GM03348 (cell line): ENCODE measurements at places on chromosomes 7 and 10.
A peak's percentile ranks its signal among the peaks of the same experiment; 100 is the strongest.

DNA sequence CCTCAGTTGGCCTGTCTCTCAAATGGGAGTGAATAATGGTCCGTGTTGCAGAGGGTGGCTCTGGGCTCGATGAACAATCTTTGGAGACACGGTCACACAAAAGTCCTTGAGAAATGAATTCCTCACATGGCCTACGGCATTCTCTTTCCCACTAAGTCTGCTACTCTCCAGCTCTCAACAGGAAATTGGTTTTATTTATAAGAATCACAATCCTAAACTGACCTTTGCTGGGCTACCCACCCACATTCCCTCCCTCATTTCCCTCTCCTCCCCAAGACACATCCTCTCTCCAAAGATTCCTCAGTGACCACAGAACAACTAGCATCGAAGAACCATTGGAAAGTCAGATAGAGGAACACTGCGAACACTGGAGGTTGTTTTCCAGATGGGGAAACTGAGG, 4.7 kb downstream of the AFAP1L2 start:
- no peak for DNase-seq

GRCh38 chr7:158267742-158268435, 319.7 kb downstream of the PTPRN2 start:
- no peak for DNase-seq

GRCh38 chr10:71965623-71966022, 1.4 kb downstream of the CHST3 start:
- DNase-seq: no peak

DNA sequence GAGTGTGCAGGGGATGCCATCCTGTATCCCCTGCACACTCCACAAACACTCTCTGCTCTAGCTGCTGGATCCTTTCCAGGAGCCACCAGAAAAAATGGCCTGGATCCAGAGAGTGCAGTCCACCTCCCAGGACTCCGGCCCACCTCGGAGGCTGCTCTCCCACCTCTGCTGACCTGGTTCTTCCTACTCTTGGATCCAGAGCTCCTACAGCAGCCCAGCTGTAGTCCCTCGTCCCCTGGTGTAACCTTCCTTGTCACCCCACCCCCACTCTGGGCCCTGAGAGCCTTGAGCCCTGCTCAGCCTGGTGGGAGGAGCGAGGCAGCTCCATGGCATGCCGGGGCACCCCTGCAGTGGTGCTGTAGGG, 54.4 kb downstream of the GOLGA7B start:
- DNase-seq: no peak

GRCh38 chr7:140238778-140239652, 62.2 kb upstream of the KDM7A start:
- DNase-seq: no peak

DNA sequence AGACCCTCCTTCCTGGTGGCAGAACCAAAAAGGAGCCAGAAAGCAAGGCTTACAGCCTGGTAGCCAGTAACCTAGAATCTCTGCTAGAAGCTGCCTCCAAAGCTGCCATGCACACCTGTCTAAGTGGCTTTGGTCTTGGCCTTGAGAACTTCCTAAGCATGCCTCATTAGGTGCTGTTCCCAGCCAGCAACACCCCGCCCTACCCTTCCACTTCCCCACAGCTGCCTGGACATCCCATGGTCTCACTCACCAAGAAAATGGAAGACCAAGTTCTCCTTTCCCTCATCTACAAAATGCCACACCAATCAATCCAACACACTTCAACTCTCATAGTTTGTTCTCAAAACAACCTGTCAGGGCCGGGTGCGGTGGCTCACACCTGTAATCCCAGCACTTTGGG, 4.2 kb downstream of the PSAP start:
- no peak for DNase-seq

DNA sequence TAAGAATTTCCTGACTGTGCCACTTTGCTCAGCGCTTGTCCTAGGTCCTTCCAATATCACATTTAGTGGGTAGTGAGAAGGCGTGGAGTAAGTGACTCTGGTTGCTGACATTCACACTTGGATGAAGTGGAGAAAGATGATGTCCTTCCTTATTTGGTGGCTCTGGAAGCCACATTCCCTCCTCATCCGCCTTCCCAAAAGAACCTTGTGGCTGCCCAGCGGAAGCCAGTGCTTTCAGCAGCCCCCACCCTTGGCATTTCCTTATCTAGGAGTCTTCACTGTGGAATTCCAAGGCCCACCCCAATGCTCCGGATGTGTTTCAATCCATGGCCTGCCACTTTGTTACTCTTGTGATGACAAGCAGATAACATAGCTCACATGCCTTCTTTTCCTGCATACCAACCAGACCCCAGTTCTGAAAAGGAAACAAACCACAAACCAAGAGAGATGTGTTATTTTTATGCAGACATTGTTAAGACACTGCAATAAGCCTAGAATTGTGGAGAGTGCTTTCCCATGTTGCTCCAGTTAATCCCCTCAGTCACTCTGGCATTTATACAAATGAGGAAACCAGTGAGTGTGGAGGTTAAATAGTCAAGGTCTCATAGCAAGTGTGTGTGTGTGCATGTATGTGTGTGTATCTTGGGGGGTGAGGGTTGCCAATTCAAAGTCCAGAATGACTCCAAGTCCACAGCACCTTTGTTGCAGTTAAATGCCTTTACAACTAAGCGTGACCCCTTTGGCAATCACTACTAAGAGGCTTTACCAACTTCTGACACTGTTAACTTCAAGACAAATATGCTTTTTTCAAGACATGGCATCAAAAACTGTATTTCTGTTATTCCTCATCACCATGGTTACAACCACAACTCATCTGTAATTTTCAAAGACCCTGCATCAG, 10.3 kb upstream of the ANKRD1 start:
- peak; percentile 88 for DNase-seq

DNA sequence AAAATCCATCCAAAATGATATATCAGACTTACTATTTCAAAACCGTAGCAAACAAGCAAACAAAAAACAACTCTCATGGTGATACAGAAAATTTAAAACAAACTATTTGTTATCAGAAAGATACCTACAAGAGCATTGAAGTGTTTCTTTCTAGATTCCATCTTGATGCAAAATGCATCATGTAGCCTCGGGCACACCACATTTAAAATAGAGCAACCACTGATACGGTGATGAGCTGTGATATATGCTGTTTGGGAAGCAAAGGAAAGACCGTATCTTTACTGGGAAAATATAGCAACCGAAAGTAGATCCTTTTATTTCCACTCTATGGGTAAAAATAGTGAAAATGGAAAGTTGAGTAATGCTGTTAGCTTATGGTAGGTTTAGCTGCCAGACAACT, 892.0 kb downstream of the GATA3 start:
- no peak for DNase-seq

GRCh38 chr7:155458111-155458877, at the start of gene EN2:
EN2 (plus strand) TSS chr7:155458129; CDS start chr7:155458378, 249 bp downstream.
- no peak for DNase-seq

GRCh38 chr10:113788604-113789083, 37.2 kb downstream of the PLEKHS1 start:
- DNase-seq: peak; percentile 86

- no peak for DNase-seq
Measured at GRCh38 chr10:72472306-72472705, 117.6 kb upstream of the DNAJB12 start.

- DNase-seq: no peak
Measured at GRCh38 chr7:47419471-47419870, 162.4 kb downstream of the TNS3 start.

- no peak for DNase-seq
Measured at GRCh38 chr7:657565-658119, 68.9 kb upstream of the DNAAF5 start.

- no peak for DNase-seq
Measured at GRCh38 chr10:114095559-114096337, 52.1 kb downstream of the ADRB1 start.

DNA sequence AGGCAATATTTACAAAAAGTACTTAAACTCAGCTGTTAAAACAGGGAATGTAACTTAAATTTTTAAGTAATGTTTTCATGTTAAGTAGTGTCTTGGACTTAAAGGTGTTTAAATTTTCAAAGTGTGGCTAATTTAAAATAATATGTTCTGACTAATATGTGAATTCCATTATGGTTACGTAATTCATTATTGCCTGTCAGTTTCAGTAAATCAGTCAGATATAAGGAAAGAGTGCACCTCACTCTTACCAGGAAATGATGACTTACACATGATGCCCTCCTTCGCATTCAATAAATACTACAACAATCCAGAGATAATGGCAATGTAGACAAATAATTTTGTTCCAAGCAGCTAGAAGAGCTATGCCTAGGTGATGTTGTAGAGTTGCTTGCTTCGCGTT, 69.0 kb upstream of the WNT16 start:
- DNase-seq: no peak

GRCh38 chr7:96414931-96415292, 93.0 kb upstream of the SLC25A13 start:
- DNase-seq: peak; percentile 54

GRCh38 chr10:131928248-131929095, 27.7 kb downstream of the PPP2R2D start:
- DNase-seq: no peak

GRCh38 chr7:152907042-152907761, 147.7 kb downstream of the ACTR3B start:
- DNase-seq: no peak

DNA sequence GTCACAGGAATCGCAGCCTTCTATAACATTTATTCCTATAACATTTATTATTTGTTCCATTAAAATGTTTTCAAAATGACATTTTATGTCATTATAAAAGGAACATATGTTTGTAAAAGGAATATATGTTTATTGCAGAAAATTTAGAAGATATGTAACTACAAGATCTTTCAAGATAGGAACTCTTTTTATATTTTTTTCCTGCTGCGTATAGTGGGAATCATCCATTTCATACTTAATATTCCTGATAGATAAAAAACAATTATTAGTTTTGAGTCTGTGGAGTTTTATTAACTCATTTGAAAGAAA, 55.6 kb downstream of the CCNY start:
- no peak for DNase-seq

GRCh38 chr10:114982989-114983388, 45.0 kb downstream of the TRUB1 start:
- no peak for DNase-seq

DNA sequence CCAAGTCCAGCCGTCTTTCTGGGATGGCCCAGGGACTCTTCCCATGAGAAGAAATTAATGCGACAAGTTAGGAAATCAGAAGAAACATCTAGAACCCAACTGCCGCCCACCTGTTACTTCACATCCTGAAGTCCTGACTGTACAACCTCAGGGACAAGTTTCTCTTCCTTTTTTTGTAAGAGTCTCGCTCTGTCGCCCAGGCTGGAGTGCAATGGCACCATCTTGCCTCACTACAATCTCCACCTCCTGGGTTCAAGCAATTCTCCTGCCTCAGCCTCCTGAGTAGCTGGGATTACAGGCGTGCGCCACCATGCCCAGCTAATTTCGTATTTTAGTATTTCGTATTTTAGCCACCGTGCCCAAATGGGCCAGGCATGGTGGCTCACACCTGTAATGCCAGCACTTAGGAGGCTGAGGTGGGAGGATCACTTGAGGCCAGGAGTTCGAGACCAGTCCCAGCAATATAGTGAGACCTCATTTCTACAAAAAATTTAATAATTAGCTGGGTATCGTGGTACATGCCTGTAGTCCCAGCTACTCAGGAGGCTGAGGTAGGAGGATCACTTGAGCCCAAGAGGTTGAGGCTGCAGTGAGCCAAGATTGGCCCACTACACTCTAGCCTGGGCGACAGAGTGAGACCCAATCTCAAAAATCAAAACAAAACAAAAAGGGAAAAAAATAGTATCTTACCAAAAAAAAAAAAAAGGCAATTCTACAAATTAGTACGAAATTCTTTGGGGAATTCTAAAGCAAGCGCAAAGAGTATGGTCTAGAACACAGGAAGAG, 20.8 kb downstream of the LAT2 start:
- DNase-seq: no peak

DNA sequence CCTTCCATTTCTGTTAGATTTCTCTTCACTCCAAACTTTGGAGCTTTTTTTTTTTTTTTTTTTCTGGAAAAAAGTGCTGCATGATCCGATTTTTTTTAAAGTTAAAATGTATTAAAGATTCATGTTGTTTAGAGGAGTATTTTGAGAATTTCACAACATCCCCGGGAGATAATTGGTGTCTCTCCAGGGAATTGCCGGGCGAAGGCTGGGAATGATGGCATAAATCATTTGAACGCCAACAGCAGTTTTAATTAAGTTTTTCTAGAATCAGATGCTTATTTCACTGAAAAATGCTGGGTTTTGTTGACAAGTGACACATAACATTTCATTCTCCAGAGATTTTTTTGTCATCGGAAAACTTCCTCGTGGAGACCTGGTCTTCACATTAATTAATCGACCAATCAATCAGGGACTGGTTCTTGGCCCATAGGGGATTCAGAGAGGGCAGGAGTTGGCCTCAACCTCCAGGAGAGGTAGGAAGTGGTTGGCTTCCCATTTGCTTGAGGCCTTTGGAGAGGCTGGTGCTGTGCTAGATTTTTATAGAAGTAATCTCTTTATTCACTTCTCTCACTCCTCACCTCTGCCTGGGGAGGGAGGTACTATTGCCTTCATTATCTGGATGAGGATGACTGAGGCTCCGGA, 439.4 kb downstream of the TYW1 start:
- DNase-seq: no peak

GRCh38 chr7:1611708-1612241, 41.9 kb upstream of the PSMG3 start:
- peak; percentile 90 for DNase-seq

GRCh38 chr7:146652176-146652575, 535.6 kb downstream of the CNTNAP2 start:
- no peak for DNase-seq

DNA sequence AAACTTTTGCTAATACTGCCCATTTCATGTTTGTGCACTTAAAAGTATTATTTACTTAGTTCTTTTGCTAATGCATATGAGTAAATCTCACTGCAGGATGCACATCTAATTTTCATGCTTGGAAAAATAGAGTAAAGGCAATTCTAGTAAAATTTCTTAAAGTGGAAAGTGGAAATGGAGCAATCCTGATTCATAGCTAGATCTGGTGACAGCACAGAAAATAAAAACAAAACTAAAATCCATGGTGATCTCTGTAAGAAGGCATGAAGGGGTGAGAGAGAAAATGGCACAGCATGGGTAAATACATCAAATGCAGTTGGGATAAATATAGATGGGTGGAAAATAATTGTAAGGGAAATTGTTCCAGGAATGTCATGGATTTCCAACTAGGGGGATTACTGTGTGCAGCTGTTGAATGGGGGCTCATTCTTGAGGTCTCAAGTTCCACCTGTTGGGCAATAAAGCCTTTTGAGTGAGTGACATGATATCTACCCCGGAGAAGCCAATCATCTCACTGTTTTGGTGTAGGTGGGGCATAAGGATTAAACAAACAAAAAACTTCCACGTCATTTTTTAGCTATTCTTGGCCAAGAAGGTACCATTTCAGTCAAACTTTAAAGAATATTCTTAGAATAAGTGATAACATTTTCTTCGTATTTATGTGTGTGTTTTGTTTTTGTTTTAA, 1.7 kb upstream of the MCU start:
- DNase-seq: no peak

DNA sequence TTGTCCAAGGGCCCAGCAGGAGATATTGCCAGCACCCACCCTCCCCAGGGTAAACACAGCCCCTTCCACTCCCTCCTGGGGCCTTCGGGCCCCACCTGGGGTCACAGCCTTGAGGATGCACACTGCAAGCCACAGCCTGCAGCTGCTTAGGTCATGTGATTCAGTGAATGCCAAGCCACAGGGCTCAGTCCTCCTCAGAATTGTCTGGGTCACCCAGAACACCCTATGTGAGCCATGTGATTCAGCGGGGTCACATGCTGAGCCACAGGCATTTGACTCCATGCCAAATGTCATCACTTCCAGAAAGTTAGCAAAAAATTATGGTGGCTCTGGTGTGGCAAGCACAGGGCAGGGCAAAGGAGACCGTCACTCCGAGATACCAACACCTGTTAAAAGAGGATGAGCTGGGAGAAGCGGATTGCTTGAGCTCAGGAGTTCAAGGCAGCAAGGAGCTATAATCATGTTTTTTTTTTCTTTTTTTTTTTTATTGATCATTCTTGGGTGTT, 17.2 kb upstream of the PSAP start:
- DNase-seq: peak; percentile 66
